ENCODE measurements at places on chromosomes 16 and 17.

- no peak for DNase-seq
Observed at GRCh38 chr17:65811043-65811442, 249.6 kb upstream of the AXIN2 start.

DNA sequence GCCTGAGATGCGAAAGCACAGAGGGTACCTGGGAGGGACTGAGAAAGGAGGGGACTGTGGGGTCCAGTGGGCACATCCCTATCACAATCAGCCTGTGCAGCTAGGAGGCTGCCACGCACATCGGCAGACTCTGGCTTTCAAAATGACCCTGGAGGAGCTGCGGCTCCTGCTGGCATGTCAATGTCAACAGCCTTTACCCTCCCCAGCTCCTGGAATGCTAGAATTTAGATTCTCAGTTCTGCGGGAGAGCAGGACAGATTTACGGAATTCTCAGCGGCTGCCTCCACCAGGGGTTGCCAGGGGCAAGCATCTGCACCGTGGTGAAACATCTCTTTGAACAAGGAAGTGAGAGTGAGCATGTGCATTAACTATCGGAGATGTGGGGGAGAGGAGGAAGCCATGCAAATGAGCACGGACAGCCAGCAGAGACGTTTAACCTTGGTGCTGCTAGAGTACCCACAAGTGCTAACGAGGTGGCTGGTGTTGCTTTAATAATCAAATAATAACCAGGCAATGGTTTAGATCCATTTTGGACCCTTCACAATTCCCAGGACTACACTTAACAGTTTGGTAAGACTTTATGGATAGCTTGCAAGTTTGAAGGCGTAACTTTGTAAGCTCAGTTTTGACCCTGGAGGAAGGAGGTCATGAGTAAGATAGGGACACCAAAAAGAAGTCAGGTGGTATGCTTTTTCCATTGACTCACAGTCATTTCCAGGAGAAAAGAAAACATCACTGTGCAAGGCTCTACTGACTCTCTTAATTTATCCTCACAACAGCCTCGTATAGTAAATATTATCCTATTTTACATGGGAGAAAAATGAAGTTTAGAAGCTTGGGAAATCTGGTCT lies 54.1 kb downstream of the XYLT1 start:
- no peak for DNase-seq

- no peak for DNase-seq
Observed at GRCh38 chr17:50618941-50619340, 15.7 kb upstream of the ABCC3 start.

- DNase-seq = no peak
Observed at GRCh38 chr17:70298929-70299531, 129.7 kb downstream of the KCNJ2 start.

GRCh38 chr17:4881761-4882555 lies 17.4 kb upstream of the C17orf107 start:
- peak; percentile 20 for DNase-seq

DNA sequence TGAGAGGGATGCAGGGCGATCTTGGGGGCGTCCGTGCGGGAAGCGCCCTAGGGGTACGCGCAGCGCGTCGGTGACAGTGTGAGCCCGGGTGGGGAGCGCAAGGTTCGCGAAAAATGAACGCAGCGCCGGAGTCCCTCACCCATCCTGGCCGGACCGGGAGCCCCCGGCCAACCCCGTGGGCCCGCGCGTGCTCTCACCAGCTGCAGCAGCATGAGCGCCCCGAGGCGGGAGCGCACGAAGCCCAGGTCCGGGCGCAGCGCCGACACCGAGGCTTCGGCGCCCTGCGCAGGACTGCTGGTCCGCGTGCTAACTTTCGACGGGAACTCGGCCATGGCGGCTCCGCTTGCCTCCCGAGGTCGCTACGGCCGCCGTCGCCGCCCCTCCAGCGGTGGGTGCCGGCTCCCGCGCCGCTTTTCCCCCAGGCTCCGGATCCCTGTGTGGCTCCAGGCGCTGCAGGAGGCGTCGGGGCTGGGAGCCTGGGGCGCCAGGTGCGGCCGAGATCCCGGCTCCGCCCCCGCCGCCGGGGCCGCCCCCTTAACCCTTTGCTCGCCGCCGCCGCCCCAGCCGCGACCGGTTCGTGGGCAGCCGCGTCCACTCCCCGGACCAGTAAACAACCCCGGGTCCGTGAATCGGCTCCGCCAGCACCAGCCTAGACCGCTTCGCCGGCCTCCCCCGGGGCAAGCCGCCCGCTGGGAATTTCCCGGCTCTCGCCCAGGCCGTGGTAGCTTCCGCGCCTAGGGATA lies at the start of gene PLLP:
Gene PLLP (minus strand): TSS at position 464 of the 743 bp plus-strand sequence. CDS start 132 bp downstream, at position 332.
- DNase-seq = peak; percentile 11

DNA sequence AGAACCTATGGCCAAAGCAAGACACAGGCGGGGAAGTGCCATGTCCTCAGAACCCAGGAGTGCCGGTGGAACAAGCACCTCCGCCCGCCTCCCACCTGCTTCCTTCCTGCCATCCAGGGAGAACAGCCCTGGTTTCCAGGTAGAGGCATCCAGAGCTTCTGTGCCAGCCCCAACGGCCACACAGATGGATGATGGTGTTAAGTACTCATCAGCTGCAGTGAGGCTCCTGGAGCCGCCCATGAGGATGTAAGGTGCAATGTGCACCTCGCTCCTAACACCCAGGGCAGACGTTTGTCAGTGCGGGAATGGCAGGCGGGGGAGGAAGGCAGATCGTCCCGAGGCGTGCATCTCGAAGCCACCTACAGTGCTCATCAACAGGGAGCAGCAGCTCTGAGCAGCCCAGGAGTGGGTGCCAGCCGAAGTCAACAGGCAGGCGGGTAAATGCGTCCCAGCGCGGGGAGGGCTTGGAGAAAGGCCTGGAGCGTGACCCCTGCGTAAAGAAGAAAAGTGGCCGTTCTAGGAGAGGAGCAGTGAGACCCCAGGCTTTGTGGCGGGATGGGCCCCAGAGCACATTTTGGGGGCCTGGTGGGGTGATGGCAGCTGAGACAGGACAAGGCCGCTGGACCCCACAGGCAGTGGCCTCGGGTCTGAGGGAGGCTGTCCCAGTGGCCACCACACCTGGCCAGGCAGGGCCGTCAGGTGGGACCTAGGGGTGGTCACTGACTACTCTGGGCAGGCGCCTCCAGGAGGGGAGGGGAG lies 46.1 kb upstream of the ACSF3 start:
- DNase-seq = no peak

DNA sequence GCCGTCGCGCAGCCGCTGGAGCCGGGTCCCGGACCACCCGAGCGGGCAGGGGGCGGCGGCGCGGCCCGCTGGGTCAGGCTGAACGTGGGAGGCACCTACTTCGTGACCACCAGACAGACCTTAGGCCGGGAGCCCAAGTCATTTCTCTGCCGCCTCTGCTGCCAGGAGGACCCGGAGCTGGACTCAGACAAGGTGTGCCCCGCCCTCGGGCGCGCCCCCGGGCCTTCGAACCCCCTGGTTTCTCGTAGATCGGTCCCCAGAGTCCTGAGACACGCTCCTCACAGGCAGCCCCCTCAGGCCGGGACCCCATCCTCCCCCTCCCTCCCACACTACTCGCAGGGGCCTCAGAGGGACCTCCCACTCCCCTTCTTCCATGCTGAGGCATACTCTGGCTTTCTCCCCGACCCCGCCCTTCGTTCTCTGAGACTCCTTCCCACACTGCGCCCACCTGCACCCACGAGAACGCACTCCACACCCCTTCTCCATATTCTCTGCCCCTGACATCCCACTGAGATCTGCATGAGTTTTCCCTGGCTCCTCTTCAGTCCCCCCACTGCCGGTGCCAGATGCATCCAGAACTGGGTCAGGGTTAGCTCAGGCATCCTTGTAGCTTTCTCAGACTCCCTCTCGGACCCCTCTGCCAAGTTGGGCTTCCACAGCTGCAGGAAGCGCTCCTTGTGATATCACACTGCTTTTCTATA lies 523 bp downstream of the KCTD2 start:
- DNase-seq = no peak

GRCh38 chr17:41692722-41693521 lies 4.2 kb downstream of the EIF1 start:
- DNase-seq = no peak

DNA sequence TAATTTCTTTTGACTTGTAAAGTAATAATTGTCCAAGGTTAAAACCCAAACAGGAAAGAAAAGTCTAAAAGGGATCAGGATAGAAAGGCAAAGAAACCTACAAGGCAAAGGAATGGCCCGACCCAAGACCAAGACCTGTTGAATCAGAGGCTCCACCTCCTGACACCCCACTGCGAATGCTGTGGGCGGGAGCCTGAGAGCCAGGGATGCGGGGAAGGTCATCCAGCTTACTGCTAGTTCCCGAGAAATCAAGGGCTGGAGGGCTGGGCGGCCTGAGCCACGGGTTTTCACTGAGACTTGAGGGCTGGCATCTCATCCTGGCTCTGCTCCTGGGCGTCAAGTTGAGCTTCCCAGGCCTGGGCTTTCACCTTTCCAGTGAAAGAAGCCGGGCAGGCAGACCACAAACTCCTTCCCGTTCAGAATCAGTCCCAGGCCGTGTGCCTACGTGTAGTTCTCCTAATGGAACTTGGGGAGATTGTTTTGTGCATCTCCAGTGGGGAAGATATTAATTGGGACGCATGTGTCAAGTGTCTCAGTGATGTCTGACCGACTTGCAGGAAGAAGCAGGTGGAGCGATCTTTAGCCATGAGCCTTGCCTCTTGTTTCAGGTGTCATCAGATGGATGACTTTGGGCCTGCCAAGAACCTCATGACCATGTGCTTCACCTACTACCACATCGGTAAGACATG lies 36.9 kb downstream of the CIBAR2 start:
- DNase-seq = no peak

DNA sequence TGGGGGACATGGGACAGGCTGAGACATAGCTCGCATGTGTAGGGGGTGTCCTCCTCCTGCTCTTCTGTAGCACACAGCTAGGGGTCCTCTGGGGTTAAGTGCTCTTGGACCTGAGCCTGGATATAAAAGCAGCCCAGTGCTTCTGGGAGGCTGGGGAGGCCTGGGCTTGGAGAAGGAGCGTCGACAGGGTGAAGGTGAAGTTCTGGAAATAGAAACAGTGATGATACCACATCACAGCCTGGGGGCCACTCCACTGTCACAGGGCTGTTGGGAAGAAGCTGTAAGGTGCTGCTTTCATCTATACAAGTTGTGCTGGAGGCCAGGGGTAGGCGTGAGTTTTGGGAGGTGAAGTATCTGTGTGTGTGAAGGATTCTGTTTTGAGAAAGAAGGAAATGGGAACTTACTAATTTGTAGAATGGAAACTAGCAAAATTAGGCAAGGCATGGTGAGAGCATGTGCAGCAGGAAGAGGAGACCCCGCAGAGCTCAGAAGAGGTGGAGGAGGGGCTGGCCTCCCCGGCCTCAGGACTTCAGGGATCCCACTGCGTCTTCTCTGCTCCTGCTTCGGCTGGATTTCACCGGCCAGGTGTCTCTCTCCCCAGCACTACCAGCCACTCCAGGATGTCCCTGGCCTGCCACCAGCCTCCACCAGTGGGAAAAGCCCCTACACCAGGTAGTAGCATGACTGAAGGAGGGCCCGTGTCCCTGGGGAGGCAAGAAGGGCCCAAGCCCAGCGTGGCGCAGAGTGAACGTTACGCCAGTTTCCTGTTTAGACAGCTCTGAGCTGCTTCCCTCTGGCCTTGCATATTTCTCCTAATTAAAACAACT lies 19.4 kb downstream of the PLCG2 start:
- DNase-seq = no peak

GRCh38 chr16:63361032-63361624 lies 1324.9 kb upstream of the CDH8 start:
- DNase-seq = peak; percentile 27

GRCh38 chr17:4643676-4644075 lies 2.2 kb upstream of the ALOX15 start:
- DNase-seq = no peak

- DNase-seq = no peak
Observed at GRCh38 chr16:79835194-79835593, 234.7 kb upstream of the MAF start.

DNA sequence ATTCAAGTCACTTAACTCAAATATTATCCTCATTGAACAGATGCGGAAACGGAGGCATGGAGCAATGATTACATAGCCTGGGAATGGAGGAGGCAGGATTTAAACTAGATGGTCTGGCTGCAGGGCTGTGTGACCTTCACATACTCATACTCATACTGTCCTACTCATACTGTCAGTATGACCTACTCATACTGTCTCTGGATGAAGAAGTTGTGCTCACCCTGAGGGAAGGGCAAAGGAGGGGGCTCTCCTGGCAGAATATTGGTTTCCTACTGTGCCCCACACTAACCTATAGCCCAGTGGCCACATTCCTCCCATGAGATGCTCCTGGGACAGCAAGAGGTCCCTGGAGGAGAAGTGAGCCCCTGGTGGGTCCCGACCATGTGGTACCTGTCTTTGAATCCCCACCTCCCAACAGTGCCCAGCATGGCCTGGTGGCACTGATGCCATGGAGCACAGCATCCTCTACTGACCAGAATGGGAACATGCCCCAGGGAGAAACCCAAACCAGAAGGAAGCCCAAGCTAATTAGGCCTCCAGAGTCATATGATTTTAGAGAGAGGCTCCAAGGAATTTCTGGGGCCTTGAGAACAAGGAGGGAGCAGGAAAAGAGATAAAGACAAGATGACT lies 197.3 kb upstream of the SDK2 start:
- DNase-seq = no peak

GRCh38 chr17:28313841-28314240 lies 5.2 kb upstream of the TMEM97 start:
- DNase-seq = no peak

DNA sequence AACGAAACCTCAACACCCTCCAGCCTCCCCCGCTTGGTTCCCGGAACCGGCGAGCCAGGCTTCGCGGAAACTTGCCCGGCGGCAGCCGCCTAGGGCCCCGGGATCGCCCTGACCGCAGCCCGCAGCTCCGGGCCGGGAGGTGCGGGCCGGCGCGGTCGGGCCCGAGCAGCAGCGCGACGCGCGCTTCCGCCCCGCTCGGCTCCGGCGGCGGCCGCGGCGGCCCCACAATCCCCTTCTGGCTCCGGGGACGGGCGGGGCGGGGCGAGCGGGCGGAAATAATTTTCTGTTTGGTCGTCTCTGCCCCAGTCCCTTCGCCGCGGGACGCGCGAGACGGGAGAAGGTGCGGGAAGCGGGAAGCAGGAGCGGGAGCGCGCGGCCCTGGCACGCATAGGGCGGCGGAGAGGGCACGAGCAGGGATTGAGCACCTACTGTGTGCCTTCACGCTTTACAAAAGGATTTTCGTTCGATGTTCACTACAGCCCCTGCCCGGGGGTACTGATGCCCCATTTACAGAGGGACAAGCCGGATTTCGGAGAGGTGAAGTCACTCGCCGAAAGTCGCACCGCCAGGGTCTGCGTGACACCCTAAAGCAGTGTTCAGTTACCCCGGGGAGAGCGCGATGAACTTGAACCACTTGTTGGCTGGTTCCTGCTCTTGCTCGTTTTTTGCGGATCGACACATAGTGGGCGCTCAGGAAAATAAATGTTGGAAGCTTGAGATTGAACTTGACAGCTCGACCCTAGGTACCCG lies 2.7 kb upstream of the MLLT6 start:
- DNase-seq = peak; percentile 66

Data from RCC 7860 (cell line).